ENCODE measurements at places on chromosomes 2 and 18. TPM values are rescaled to one million over a fixed set of nuclear protein-coding genes. Genes with fewer than 3 reads are reported as not detected.
A peak's percentile ranks its signal among the peaks of the same experiment; 100 is the strongest.

GRCh38 chr2:101356521-101356920, 30.8 kb downstream of the CREG2 start:
- H3K36me3 ChIP-seq = no peaks in the 10 kb centered on the region
- no peaks in the 10 kb centered on the region for H3K27me3 ChIP-seq
- no peaks in the 10 kb centered on the region for H3K4me1 ChIP-seq
- no peak for DNase-seq
- H3K27ac ChIP-seq = no peak overlapping the region

SP9 gene
- total RNA-seq = not detected

DNA sequence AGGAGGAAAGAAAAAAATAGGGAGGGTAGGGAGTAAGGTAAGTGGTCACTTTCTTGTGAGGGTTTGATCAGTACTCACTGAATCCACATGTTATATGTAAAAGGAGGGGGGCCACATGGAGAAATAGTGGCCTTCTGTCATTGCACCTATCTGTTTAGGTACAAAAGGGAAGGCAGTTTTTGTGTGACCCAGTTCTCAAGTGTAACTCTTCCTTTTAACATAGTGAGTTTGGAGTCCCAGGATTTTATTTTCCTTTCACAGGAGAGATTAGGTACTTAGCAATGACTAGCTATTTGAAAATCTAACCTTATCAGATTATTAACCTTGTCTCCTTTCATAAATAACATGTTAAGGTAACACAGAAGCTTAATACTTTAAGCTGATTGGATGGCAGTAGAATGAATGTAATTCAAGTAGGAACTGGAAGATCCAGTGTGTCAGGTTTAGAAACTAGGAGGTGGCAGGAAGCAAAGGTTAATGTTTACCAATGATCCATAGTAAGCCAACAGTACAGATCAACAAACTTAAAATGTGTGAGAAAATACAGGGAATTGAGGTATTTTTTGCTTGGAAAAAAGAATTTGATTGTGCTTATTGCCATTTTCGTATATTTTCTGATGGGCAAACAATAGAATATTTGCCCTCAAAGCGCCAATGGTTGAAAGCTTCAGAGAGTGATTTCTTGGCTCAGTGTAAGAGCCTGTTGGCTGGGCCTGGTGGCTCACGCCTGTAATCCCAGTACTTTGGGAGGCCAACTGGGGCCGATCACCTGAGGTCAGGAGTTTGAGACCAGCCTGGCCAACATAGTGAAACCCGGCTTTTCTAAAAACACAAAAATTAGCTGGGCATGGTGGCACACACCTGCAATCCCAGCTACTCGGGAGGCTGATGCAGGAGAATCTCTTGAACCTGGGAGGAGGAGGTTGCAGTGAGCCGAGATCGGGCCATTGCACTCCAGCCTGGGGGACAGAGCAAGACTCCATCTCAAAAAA, 11.3 kb downstream of the HNMT start:
- no peak overlapping the region for H3K4me3 ChIP-seq
- H3K27me3 ChIP-seq = no peaks in the 10 kb centered on the region
- H3K27ac ChIP-seq = peak overlapping the region; percentile 72

DNA sequence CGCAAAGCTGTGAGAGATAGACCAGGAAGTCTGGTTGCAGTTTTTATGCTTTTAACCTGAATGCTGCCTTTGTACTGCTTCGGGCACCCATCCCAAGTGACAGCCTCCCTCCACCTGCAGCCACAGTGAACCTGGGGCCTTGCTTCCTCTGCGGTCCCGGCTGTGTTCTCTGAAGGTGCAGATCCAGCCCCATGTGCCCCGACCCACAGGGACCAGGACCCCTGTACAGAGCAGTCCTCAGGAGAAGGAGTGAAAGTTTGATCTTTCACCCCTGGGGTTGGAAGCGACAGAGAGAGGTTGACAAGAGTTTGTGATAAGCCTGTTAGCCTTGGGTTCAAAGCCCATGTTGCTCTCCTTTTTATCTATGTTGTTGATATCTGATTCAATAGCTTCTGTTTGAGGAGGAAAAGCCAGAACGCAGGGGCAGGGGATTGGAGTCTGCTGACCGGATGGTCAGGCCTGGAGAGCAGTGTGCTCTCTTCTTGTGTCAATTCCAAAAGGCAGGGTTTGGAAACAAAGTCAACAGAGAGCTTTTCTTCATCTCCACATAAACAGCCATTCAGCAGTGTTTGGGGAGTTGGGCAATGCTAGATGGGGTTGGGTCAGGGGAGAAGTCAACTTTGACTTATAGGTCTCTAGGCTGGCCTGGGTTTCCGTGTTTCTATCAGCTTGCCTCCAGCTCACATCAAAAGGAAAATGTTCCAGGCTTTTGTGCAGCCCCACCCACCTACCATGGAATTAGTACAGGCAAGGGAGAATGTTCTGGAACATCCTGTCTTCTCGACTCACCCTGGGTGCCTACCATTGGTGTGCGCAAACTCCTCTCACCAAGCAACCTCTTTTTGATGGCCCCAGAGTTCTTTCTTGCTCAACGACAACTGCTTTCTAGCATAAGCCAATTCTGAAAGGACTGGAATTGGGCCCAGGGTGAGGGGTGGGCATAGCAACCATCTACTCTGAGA, 214.9 kb downstream of the ALPK2 start:
- H3K27me3 ChIP-seq = no peaks in the 10 kb centered on the region
- no peak overlapping the region for H3K27ac ChIP-seq
- no peak overlapping the region for H3K4me3 ChIP-seq
- peaks cover 3% of the 10 kb centered on the region for H3K4me1 ChIP-seq
- H3K36me3 ChIP-seq = no peaks in the 10 kb centered on the region

DNA sequence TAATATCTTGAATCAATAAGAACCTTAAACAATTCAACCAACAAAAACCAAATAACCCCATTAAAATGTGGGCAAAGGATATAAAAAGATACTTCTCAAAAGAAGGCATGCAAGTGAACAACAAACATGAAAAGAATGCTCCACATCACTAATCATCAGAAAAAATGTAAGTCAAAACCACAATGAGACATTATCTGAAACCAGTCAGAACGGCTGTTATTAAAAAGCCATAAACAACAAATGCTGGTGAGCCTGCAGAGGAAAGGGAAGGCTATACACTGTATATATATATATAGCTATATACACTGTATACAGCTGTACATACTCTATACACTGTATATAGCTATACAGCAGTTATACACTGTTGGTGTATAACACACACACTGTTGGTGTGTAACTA, 47.8 kb upstream of the GALNT13 start:
- no peak overlapping the region for H3K4me3 ChIP-seq
- DNase-seq = no peak
- H3K4me1 ChIP-seq = no peaks in the 10 kb centered on the region
- H3K36me3 ChIP-seq = no peaks in the 10 kb centered on the region

- no peak overlapping the region for H3K4me3 ChIP-seq
- no peak for DNase-seq
- H3K4me1 ChIP-seq = no peaks in the 10 kb centered on the region
- H3K27ac ChIP-seq = no peak overlapping the region
- H3K27me3 ChIP-seq = no peaks in the 10 kb centered on the region
- H3K36me3 ChIP-seq = no peaks in the 10 kb centered on the region
Observed at GRCh38 chr2:113078350-113078839, 10.6 kb downstream of the IL1F10 start.
